ENCODE measurements at places on chromosomes 5 and 9. TPM values are rescaled to one million over a fixed set of nuclear protein-coding genes. Genes with fewer than 3 reads are reported as not detected.
A peak's percentile ranks its signal among the peaks of the same experiment; 100 is the strongest.

DNA sequence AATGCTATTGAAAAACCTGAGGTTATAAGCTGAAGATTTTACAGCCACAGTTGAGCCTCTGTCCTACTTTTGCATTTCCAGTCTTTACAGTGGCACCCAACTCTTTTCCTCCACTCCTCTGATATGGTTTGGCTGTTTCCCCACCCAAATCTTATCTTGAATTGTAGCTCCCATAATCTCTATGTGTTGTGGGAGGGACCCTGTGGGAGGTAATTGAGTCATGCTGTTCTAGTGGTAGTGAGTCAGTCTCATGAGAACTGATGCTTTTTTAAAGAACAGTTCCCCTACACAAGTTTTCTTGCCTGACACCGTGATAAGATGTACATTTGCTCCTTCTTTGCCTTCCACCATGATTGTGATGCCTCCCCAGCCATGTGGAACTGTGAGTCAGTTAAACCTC is 646.1 kb upstream of the SEMA6A start:
- no peaks in the 10 kb centered on the region for H3K36me3 ChIP-seq
- no peaks in the 10 kb centered on the region for H3K27me3 ChIP-seq
- H3K4me3 ChIP-seq: no peak overlapping the region
- H3K4me1 ChIP-seq: no peaks in the 10 kb centered on the region
- H3K27ac ChIP-seq: no peak overlapping the region
- DNase-seq: no peak

DNA sequence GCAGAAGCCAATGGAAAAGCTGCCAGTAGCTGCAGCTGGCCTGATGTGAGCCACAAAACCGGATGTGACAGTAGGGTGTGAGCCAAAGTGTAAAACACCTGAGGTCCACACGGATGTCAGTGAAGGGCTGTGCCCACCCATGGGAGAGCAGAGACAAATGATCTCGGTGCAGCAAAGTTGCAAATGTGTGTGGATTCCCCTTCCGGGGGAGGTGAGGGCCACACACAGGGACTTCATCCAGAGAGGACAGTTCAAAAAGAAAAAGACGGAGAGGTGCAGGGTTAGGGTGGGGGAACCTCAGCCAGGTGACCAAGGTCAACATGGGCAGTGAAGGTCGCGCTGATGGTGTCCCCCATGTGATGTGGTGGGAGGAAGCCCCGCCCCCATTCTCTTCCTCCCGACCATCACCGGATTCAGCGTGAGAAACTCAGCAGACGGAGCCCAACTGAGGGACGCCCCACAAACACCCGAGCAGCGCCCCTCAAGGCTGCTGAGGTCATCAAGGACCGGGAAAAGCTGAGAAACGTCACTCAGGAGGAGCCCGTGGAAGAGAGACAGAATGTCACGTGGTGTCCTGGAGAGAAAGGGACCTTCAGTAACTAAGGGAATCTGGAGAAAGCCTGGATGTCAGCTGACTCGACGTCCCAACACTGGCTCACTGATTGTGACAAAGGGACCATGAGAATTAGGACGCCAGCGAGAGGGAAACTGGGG is 11.4 kb upstream of the PTGDS start:
- DNase-seq: peak; percentile 54
- no peaks in the 10 kb centered on the region for H3K36me3 ChIP-seq
- no peaks in the 10 kb centered on the region for H3K27me3 ChIP-seq
- peak overlapping the region; percentile 55 for H3K27ac ChIP-seq
- peak overlapping the region; percentile 64 for H3K4me3 ChIP-seq

DNA sequence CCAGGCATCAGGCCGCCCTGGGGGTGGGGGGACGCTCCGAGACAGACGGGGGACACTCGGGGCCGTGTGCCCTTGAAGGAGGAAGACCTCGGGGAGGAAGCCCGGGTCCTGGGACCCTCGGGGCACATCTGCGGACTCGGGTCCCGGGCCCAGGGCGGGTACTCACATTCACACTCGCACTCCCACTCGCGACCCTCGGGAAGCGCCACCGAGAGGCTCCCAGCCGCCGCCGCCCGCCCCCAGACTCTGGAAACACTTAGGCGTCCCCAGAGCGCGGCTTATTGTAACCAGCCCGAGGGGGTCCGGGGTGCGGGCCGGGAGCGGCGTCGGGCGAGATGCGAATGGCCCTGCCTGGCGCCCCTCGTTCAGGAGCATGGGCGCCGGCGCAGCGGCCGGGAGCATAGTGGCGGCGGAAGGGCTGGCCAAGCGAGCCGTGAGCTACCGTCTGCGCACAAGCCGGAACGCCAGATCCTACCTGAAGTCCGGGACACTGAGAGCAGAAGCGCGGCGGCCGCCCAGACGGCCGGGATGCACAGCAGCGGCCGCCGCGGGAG is 559 bp downstream of the ROR2 start:
- H3K27me3 ChIP-seq: peaks cover 63% of the 10 kb centered on the region
- H3K4me3 ChIP-seq: no peak overlapping the region
- H3K4me1 ChIP-seq: peaks cover 4% of the 10 kb centered on the region
- no peak overlapping the region for H3K27ac ChIP-seq
- no peaks in the 10 kb centered on the region for H3K36me3 ChIP-seq

Gene SLC22A4
- 1.3 TPM for total RNA-seq

- H3K36me3 ChIP-seq: no peaks in the 10 kb centered on the region
- H3K27ac ChIP-seq: no peak overlapping the region
- no peak overlapping the region for H3K4me3 ChIP-seq
- H3K27me3 ChIP-seq: peaks cover 1% of the 10 kb centered on the region
- H3K4me1 ChIP-seq: no peaks in the 10 kb centered on the region
- no peak for DNase-seq
Observed at GRCh38 chr5:112270299-112271293, 148.5 kb downstream of the EPB41L4A start.

DNA sequence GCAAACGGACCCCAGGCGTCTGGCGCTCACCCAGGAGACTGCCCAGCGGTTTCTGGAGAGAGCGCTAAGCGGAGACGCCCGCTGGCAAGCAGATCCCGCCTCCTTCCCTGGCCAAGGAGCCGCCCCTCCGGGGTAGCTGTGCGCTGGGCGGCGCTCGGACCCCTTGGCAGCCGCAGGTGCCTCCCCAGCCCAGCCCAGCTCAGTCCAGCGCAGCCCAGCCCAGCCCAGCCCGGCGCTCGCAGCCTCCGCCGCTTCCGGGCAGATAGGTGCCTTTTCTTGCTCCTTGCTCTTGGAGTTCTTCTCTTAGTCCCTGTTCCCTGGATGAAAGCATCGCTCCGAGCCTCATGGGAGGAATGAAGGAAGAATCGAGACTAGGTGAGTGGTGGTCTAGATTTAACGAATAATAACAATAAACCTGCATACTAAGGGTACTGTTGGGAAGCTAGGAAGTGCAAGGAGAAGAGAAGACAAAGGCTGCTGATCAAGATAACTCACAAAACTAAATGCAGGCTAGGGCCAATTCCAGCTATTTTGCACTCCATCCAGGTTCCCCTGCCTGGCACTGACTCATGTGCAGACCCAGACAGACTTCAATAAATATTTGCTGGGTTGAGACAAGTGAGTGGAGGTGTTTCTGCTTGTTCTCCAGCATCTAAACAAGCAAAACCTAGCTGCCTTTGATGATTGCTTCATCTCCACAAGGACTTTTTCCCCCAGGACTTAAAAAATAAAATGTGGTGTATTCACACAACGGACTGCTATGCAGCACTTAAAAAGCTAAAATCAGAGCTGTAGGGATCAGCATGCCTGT is at the start of gene STK32A:
Gene STK32A, plus strand, starts transcription at position 202 of the 811 bp plus-strand sequence. CDS start 4,609 bp downstream, outside the sequence.
- no peak for DNase-seq
- no peaks in the 10 kb centered on the region for H3K36me3 ChIP-seq
- peaks cover 2% of the 10 kb centered on the region for H3K4me1 ChIP-seq
- no peak within 1 kb of the TSS for H3K27ac ChIP-seq
- H3K4me3 ChIP-seq: no peak within 1 kb of the TSS

Gene KIAA0825
- total RNA-seq: 0.69 TPM

Gene IFNA2
- not detected for total RNA-seq

DNA sequence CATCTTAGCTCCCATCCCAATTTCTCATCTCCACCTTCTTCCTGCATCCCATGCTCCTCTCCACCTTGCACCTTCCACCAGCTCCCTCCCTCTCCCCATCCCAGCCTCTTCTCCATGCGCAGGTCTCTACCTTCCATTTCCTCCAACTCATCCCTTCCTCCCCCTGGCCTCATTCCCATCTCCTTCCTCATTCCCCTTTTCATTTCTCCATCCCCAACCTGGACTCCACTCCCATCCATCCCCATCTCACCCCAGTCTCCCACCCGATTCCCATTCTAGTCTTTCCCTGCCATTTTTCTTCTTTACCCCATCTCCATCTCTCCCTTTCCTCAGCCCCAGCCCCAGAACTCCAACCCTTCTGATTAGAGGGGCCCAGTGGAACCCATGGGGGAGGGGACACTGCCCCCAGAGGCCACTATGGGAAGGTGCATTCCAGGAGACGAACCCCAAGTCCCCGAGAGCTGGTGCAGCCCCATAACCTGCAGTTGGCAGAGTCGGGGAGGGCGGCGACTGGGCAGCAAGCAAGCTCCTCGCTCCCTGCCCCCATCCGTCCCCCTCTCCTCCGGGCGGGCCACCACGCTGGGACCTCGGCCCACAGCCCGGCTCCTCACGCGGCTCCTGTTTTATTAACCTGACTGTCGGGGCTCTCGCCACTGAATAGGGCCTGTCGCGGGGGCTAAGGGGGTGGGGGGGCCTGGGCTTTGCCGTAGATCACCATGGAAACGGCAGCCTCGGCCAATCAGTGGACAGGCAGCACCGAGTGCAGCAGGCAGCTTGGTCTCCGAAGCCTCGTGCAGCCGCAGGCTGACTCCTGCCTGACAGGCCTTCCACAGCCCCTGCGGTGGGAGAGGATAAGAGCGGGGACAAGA is 66.7 kb downstream of the PCDH1 start:
- H3K4me1 ChIP-seq: no peaks in the 10 kb centered on the region
- H3K4me3 ChIP-seq: no peak overlapping the region
- no peak overlapping the region for H3K27ac ChIP-seq
- peaks cover 42% of the 10 kb centered on the region for H3K27me3 ChIP-seq
- H3K36me3 ChIP-seq: no peaks in the 10 kb centered on the region

GRCh38 chr5:88685591-88686541 is 197.1 kb downstream of the MEF2C start:
- H3K4me1 ChIP-seq: peaks cover 9% of the 10 kb centered on the region
- H3K27ac ChIP-seq: peak overlapping the region; percentile 6
- H3K27me3 ChIP-seq: peaks cover 75% of the 10 kb centered on the region
- peaks cover 5% of the 10 kb centered on the region for H3K36me3 ChIP-seq
- H3K4me3 ChIP-seq: no peak overlapping the region

DNA sequence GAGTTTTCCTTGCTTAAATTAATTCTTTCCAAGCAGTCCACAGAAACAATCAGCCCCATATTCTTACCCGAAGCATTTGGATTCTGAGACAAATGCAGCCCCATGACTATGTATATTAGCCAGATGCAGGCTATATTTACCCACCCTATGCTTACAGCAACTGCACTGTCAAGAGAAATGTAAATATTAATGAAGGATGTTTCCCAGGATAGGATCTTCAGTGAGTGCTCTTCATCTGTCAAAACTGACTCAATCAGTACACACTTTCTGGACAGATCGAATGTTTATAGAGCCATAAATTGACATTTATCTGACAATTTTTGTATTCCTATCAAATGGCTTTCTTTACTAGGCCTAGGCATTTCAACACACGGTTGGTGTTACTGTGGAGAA is 725.3 kb upstream of the SEMA6A start:
- no peak overlapping the region for H3K4me3 ChIP-seq
- no peaks in the 10 kb centered on the region for H3K36me3 ChIP-seq
- DNase-seq: no peak

Gene SOX30
- 0.65 TPM for total RNA-seq

Gene LCN2
- not detected for total RNA-seq

GRCh38 chr9:38214432-38214831 is 145.4 kb upstream of the SHB start:
- no peaks in the 10 kb centered on the region for H3K36me3 ChIP-seq
- no peak overlapping the region for H3K27ac ChIP-seq
- no peak overlapping the region for H3K4me3 ChIP-seq
- no peak for DNase-seq

DNA sequence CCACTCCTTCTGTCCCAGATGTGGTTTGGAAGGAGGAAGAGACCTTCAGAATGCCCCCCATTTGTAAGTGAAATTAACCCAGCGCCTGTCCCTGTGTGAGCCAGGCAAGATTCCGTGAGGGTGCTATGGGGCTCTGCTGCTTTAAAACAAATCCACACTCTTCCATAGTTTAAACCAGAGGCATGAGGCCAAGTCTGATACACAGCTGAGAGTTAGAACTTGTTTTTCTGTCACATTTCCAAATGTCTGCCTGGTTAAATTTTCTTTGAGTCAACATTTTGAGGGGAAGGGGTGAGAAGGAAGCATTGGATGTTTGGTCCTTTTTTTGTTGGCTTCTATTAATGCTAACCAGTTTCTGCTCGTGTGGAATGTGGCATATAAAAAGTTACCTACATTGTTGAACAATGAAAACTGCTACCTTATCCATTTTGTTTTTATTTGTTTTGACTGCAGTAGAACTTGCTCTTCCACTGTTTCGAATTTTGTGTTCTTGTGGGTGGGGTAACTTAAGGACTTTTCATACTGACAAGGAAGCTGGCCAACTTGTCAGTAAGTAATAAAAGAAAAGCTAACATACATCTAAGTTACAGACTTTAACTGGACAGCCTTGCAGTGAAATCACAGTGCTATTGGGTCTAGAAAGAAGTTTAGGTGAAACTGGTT is 12.9 kb downstream of the RGMB start:
- H3K27me3 ChIP-seq: no peaks in the 10 kb centered on the region
- H3K4me1 ChIP-seq: peaks cover 24% of the 10 kb centered on the region
- peaks cover 1% of the 10 kb centered on the region for H3K36me3 ChIP-seq
- H3K4me3 ChIP-seq: no peak overlapping the region
- H3K27ac ChIP-seq: no peak overlapping the region

- H3K4me3 ChIP-seq: no peak overlapping the region
- H3K4me1 ChIP-seq: peaks cover 22% of the 10 kb centered on the region
- no peaks in the 10 kb centered on the region for H3K36me3 ChIP-seq
- no peak for DNase-seq
- H3K27me3 ChIP-seq: peaks cover 8% of the 10 kb centered on the region
Observed at GRCh38 chr9:101513351-101513750, 20.3 kb upstream of the RNF20 start.

GRCh38 chr5:162484986-162485385 is 417.4 kb downstream of the GABRG2 start:
- no peak for DNase-seq
- H3K4me3 ChIP-seq: no peak overlapping the region
- H3K4me1 ChIP-seq: no peaks in the 10 kb centered on the region
- H3K27me3 ChIP-seq: no peaks in the 10 kb centered on the region
- no peak overlapping the region for H3K27ac ChIP-seq

- no peak overlapping the region for H3K27ac ChIP-seq
- peaks cover 5% of the 10 kb centered on the region for H3K4me1 ChIP-seq
- H3K36me3 ChIP-seq: no peaks in the 10 kb centered on the region
Observed at GRCh38 chr5:90957906-90958305, 399.3 kb downstream of the ADGRV1 start.

DNA sequence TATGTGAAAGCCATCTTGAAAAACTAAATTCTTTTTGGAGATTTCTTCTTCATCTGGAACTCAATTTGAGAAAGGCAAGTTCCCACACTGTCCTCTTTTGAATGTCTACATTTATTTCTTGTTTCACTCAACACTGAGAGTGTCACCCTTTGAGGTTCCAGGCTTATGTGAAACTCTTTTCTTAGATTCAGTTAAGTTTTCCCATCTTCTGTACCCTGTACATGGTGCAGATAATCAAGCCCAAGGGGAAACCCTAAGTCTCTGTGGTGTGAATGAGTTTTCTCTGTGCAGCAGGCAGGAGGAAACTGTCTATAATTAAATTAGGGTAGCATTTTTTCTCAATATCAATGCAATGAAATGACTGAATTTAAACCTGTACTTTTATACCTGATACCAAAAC is 72.3 kb upstream of the PRLR start:
- no peaks in the 10 kb centered on the region for H3K4me1 ChIP-seq
- no peaks in the 10 kb centered on the region for H3K36me3 ChIP-seq
- H3K4me3 ChIP-seq: no peak overlapping the region

Measured in activated CD4-positive, alpha-beta memory T cell treated with anti-CD3 and anti-CD28 coated beads for 36 hours (primary cell).